ENCODE measurements at places on chromosomes 1 and 21.

DNA sequence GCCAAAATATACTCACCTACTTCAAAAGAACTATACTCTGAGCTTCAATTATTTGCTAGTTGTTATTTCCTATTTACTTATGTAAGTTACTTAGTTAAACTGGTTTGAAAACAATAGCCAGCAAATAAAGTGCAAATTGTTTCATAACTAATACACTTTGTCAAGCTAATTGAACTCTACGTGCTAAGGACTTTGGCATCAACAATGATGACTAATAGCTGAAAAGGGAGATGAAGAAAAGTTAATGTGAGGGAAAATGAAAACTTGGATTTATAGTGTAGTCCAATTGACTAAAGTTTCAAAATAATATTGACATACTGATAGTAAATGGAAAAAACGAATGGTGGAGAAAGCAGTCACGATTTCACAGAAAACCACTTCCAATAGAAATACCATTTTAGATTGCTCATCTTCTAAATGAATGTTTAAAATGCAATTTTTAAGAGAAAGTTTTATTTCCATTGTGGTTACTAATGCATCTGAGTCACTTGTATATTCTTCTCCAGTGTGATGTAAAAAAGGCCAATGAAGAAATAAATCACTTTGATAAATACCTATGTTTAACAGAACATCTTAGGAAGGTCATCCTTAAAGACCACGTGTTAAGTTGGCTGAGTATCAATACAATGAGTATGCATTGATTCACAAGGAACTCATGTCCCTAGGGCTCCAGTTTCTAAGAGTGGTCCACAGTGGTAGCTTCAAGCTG, 455.2 kb downstream of the LTN1 start:
- no peak for DNase-seq

DNA sequence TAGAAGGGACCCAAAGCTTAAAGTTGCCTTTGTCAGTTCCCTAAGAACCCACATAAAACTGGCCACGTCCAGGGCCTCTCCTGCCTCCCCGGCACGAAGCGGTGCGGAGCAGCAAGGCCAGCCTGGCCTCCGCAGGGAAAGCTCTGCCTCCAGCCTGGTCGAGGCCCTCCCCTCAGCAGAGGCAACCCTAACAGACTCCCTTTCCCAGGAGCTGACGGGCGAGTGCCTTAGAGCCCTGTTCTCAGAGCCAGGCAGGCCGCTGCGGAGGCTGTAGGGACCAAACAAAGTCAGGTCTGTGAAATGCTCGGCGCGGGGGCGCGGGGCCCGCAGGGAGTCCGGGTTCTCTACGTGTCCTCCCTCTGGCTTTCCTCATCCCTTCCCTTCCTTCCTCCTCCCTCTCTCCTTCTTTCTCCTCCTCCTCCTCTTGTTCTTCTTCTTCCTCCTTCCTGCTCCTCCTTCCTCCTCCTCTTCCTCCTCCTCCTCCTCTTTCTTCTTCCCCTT, 40.7 kb downstream of the RIPK4 start:
- no peak for DNase-seq

DNA sequence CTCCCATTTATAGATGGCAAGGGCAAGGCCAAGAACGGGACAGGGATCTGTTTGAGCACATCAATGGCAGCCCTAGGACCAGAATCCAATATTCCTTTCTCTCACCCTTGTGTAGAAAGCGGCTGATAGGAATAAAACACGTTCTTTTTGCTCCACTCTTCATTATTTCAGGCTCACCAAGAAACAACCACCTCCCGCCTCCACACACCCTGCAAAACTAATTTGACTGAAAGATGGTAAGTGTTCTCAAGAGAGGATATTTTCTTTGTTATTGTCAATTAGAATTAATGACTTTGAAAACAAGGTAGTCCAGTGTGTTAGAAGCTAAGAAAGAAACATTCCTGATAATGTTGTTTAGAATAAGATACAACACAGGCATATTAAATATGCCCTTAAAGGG, 11.9 kb upstream of the KNCN start:
- no peak for DNase-seq

DNA sequence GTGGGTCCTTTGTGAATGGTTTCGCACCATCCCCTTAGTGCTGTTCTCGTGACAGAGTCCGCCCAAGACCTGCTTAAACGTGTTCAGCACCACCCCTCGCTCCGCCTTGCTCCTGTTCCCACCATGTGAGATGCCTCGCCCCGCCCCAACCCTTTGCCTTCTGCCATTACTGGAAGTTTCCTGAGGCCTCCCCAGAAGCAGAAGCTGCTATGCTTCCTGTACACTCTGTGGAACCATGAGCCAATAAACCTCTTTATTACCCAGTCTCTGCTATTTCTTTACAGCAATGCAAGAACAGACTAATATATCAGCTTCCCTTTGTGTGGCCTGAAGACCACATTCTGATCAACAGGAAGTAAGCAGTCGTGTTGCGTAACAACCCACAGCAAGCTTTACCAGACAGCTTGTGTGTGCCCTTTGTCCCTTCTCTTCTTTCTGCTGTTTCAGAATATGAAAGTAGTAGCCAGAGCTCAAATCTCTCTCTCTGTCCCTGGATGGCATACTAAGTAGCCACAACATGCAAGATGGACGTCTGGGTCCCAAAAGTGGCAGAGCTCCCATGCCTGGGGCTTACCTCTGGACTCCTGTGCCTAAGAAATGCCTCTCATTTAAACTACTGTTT, 14.1 kb downstream of the HENMT1 start:
- DNase-seq, result peak; percentile 76

- no peak for DNase-seq
Measured at GRCh38 chr1:197444755-197445154, 176.7 kb downstream of the CRB1 start.

DNA sequence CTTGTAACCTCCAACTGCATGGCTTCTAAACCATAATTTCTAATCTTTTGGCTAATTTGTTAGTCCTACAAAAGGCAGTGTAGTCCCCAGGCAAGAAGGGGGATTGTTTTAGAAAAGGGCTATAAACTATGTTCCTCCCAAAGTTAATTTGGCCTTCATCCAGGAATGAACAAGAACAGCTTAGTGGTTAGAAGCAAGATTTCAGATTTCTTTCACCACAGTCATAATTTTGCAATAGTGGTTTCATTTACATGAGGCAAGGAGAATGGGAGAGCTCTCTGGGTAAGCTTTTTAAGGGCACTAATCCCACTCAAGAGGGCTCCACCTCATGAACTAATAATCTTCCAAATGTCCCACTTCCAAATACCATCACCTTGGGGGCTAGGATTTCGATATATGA, 1353.9 kb downstream of the NCAM2 start:
- DNase-seq, result no peak

DNA sequence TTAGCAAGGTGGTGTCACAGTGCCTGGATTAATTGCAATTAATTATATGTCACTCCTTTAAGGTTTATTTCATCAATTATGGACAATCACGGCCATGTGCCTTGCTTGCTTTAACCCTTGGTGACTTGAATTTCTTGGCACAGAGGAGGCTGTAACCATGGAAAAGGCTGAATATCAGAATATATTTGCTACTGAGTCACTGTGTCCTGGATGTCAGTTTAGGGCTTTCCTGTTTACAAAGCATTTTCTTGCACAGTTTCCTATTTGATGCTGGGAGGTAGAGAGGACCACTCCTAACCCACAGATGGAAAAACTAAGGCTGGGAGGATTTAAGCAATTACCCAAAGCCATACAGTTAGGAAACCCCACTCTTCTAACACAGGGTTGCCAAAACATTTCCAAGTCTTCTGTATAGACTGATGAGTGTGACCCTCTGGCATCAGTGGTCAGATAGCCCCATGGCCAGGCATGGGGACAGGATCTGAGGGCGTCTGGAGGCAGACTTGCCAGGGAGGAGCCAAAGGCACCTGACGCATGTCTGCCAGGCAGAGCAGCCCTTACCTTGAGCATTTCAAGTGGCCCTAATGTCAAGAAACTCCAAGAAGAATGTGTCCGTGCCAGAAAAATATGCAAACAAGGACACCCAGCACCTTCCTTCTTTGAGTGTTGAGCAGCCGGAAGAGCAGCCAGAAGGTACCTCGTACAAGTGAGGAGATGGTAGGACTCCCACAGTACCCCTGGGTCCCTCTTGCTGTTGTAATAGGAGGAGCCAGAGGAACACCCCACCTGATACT, 34.4 kb downstream of the KCNN3 start:
- no peak for DNase-seq

- DNase-seq, result no peak
Measured at GRCh38 chr1:177809819-177810218, 160.0 kb downstream of the SEC16B start.

GRCh38 chr1:228156941-228157728, 7.4 kb downstream of the GJC2 start:
- no peak for DNase-seq

DNA sequence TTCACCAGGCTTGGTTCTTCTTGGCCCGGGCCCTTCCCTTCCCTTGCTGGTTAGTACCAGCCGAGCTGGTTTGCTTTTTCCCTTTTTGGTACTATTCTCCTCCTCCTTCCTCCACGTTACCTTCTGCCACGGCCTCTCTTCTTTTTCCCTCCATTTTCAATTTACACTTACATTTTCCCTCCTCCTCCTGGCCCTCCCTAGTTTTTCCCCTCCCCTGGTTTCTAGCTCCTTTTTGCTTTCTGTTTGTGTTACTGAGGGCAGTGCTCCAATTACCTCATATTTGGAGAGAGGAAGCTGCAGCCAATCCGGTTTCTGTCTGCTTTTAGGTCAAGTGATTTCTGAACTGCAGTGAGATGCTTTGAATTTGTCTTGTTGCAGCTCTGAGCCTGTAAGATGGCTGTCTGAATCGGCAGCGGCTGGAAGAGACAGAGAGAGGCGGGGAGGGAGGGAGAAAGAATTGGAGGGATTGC, 63.7 kb downstream of the MACF1 start:
- peak; percentile 49 for DNase-seq
